ENCODE measurements at places on chromosomes 7 and 10. TPM values are rescaled to one million over a fixed set of nuclear protein-coding genes. Genes with fewer than 3 reads are reported as not detected.

DNA sequence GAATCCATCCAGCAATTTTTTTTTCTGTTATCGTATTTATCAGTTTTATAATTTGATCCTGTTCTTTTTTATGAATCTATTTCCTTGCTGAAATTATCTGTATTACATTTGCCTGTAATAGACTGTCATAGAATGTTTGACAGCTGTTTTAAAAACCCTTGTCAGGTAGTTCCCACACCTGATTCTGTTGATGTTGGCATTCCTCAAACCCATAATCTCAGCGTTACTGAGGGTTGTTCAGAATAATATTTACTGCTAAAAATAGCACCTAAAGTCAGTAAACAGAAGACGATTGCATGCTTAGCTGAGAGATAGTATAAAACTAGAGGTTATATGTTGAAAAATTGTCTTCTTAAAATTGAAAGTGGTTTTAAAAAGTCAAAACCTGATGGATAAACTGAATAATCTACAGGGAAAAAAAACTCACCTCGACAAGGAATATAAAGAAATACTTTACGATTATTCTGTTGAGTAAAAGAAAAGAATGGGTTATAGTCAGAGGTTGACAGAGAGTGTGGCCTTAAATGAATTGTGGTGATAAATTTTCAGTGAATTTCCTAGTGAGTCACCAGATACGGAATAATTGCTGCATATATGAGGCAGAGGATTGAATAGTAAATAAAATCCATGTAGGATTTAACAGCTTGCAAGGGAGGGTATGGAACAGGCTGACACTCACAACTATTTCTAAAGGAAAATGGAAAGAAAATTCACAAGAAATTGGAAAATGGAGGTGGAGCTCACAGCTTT, 824.1 kb upstream of the IGFBP3 start:
- no peak for DNase-seq
- no peaks in the 10 kb centered on the region for H3K27me3 ChIP-seq
- H3K4me3 ChIP-seq: no peak overlapping the region

- no peak for DNase-seq
- no peaks in the 10 kb centered on the region for H3K4me1 ChIP-seq
- no peaks in the 10 kb centered on the region for H3K36me3 ChIP-seq
- no peaks in the 10 kb centered on the region for H3K27me3 ChIP-seq
Observed at GRCh38 chr10:70090013-70090412, 37.4 kb downstream of the MACROH2A2 start.

DNA sequence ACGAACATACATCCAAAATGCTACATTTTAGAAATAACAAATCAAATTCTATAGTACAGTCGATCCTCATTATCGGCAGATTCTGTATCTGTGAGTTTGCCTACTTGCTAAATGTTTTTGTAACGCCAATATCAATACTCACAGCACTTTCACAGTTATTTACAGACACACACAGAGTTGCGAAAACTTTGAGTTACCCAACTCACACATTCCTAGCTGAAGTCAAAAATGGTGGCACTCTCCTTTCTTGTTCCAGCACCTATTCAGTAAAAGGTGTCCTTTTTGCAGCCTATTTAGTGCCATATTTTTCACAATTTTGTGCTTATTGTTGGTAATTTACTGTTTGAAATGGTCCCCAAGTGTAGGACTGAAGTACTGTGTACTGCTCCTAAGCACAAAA, 161.7 kb downstream of the AKR1D1 start:
- H3K27me3 ChIP-seq: no peaks in the 10 kb centered on the region
- no peak overlapping the region for H3K4me3 ChIP-seq
- DNase-seq: no peak
- no peak overlapping the region for H3K27ac ChIP-seq
- no peaks in the 10 kb centered on the region for H3K36me3 ChIP-seq

- peak overlapping the region; percentile 96 for H3K27ac ChIP-seq
- DNase-seq: peak; percentile 78
- peak overlapping the region; percentile 94 for H3K4me3 ChIP-seq
- no peaks in the 10 kb centered on the region for H3K27me3 ChIP-seq
Observed at GRCh38 chr10:30435073-30435422, 1.1 kb downstream of the MAP3K8 start.

GRCh38 chr7:151927011-151927410, 29.2 kb upstream of the GALNTL5 start:
- no peaks in the 10 kb centered on the region for H3K27me3 ChIP-seq
- no peaks in the 10 kb centered on the region for H3K36me3 ChIP-seq
- peaks cover 30% of the 10 kb centered on the region for H3K4me1 ChIP-seq

GRCh38 chr7:151776446-151776845, 100.5 kb downstream of the PRKAG2 start:
- no peak for DNase-seq
- H3K27me3 ChIP-seq: no peaks in the 10 kb centered on the region
- H3K4me3 ChIP-seq: no peak overlapping the region
- H3K27ac ChIP-seq: peak overlapping the region; percentile 29
- H3K4me1 ChIP-seq: no peaks in the 10 kb centered on the region

- H3K36me3 ChIP-seq: no peaks in the 10 kb centered on the region
- no peaks in the 10 kb centered on the region for H3K27me3 ChIP-seq
- peaks cover 46% of the 10 kb centered on the region for H3K4me1 ChIP-seq
- DNase-seq: peak; percentile 51
- H3K4me3 ChIP-seq: no peak overlapping the region
- no peak overlapping the region for H3K27ac ChIP-seq
Observed at GRCh38 chr10:113056441-113057021, 106.5 kb downstream of the TCF7L2 start.

- DNase-seq: no peak
- no peaks in the 10 kb centered on the region for H3K27me3 ChIP-seq
- H3K4me1 ChIP-seq: peaks cover 11% of the 10 kb centered on the region
- peak overlapping the region; percentile 18 for H3K4me3 ChIP-seq
- H3K36me3 ChIP-seq: no peaks in the 10 kb centered on the region
- H3K27ac ChIP-seq: peak overlapping the region; percentile 68
Observed at GRCh38 chr10:24239289-24240040, 30.5 kb downstream of the KIAA1217 start.

The GIMAP5 gene
- total RNA-seq: 21.1 TPM

The CYP26C1 gene
- total RNA-seq: not detected

The NRG3 gene
- not detected for total RNA-seq

The LRRC17 gene
- total RNA-seq: not detected

The SORCS1 gene
- 0.58 TPM for total RNA-seq

Measured in stomach (tissue), 19 donors.